ENCODE measurements at places on chromosomes 5 and 9.

DNA sequence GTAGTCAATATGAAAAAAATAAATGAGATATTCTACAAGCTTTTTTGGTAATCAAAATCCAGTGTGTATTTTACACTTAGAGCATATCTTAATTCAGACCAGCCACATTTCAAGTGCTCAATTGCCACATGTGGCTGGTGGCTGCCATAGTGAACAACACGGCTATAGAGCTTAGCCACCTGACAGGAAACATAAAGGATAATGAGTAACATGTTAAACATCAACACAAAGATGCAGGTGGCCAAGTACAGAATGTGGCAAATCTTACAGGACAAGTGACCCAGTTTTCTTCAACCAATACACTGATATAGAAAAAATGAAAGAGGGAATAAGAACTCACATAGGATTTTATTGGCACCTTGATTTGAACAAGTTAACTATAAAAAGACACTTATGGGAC, 61.4 kb downstream of the KIF24 start:
- DNase-seq: no peak

- DNase-seq: no peak
Observed at GRCh38 chr9:649128-650074, 192.1 kb upstream of the DMRT1 start.

DNA sequence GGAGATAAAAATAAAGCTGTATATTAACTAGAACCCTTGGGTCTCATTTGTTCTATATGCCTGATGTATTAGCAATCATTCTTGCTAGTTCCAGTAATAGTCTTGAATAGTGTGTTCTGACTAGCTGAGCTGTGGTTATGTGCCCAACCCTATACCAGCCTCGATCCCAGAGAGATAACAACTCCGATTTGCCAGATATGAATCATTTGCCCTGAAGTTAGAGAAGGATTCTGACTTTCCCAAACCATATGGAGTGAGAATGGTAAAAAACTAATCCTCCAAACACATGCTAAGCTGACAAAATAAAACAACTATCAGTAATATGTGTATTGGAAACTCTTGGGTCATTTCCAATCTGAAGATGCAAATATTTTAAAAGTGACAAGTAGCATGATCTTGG, 64.8 kb downstream of the ALDH1A1 start:
- no peak for DNase-seq

- DNase-seq: no peak
Observed at GRCh38 chr5:96756985-96757384, 50.8 kb downstream of the ERAP1 start.

- DNase-seq: peak; percentile 61
Observed at GRCh38 chr5:181173027-181173419, 25.6 kb downstream of the OR2V2 start.

Measured in activated T-helper 1 cell treated with Interleukin-2 at 50 U/mL for 16 hours (primary cell).